Inflammatory macrophage treated with lipopolysaccharide for 1 hour (primary cell): ENCODE measurements at places on chromosomes 2 and 18.
A peak's percentile ranks its signal among the peaks of the same experiment; 100 is the strongest.

DNA sequence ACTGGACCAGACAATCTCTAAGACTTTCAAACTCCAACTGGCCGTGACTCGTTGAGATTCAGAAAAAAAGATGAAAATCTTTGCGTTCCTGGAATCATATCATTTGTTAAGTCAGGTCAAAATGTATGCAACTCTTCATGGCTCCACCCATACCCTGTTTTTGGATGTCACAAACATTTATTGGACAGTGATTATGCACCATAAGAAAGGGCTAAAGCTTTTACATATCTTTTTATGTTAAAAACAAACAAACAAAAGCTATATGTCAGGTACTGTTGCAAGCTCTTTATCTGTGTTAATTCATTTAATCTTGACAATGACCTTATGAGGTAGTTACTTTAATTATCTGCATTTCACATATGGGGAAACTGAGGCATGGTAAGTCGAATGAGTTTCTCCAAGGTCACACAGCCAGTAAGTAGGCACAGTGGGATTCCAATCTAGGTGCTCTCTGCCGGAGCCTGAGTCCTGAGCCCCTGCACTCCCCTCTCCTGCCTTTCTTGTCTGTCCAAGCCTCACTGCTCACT lies 145.7 kb upstream of the MYCN start:
- no peak for DNase-seq

GRCh38 chr18:62209046-62209445 lies 22.0 kb downstream of the RELCH start:
- DNase-seq = peak; percentile 79

DNA sequence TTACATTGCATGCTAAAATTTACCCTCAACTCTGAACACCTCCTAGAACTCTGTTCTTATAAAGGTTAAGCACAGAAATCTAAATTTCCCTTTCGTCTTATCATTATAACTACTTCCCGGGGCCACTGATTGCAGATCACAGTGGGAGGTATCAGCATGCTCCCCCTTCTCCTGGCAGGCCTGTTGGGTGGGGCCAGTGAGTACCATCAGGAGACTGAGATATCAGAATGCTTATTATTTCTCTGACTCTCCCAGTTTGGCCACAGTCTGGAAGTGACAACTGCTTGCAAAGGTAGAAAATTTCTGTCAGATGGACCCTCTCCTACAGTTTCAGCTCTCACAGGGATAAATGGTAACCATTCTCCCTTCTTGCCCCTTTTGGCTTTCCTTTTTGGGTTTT lies 62.6 kb downstream of the DSEL start:
- no peak for DNase-seq

DNA sequence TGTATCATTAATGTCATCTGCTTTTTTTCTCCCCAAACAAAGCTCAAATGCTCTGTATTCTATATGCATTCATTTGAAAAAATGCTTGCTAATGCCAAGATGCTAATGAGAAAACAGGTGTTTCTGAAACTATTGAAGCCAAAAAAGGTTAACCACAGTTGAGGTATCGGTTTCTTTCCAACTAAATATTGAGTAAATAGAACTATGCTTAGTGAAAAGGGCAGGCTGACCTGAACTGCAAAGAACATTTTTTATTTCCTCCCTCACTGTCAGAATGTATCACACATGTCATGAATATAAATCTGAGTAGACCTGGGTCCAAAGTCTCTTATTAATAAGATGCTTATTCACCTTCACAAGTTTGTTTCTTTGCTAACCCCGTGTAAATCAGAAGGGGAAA lies 866.6 kb downstream of the CPS1 start:
- no peak for DNase-seq

DNA sequence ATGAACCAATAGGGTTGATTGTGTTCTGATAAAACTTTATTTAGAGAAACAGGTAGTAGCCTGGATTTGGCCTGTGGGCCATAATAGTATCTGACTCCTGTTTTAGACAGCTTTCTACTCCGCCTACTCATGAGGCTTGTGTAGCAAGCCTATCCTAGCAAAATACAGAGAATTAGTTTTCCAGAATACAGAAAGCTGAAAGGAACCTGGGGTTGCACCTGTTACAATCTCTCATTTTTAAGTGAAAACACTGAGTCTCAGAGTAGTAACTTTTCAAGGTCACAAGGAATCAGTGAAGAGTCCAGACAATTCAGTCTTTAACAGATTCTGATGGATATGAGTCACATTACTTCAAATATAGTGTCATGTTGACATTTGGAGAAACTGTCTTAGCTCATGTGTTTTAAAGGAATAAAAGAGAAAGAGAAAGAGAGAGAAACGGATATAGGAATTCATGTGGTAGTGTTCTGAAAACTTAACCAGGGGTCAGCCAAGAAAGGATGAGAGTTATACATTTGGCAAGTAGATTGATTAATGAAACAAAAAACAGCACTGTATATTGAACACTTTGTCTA lies 17.0 kb downstream of the ARHGAP28 start:
- DNase-seq = no peak

- no peak for DNase-seq
These were observed 144.7 kb upstream of the CREB1 start for GRCh38 chr2:207385076-207385475.

- DNase-seq = no peak
These were observed 42.0 kb upstream of the CCDC150 start for GRCh38 chr2:196597531-196597930.

GRCh38 chr2:18626958-18627650 lies 37.7 kb upstream of the NT5C1B start:
- DNase-seq = no peak

GRCh38 chr18:6842081-6842480 lies 112.6 kb downstream of the ARHGAP28 start:
- DNase-seq = no peak
